ENCODE measurements at places on chromosomes 5 and 9.

- DNase-seq: no peak
Measured at GRCh38 chr5:4646715-4647375, 493.3 kb upstream of the ADAMTS16 start.

DNA sequence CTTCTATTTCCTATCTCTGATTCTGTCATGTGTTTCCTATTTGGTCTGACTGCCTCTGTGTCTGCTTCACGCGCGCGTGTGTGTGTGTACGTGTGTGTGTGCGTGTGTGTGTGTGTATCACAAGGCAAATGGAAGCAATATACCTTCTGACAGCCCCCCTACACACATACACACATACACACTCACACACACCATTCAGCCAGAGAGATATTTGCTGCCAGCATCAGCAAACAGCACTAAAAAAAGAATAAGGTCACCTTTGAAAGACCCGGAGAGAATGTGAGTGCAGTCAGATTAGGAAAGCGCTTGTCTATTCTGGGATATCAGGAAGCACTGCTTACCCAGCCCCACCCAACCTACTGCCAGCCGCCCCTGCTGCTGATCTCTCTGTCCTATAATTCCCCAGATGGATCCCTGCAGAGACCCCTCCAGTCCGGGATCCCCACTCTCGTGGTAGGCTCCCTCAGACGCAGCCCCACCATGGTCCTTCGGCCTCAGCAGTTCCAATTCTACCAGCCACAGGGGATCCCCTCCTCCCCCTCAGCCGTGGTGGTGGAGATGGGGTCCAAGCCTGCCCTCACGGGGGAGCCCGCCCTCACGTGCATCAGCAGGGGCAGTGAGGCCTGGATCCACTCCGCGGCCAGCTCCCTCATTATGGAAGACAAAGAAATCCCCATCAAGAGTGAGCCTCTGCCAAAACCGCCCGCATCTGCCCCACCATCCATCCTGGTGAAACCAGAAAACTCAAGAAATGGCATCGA is 45.7 kb downstream of the PLAC8L1 start:
- DNase-seq: no peak

- no peak for DNase-seq
Measured at GRCh38 chr5:1749346-1750124, 50.1 kb downstream of the MRPL36 start.

GRCh38 chr5:131773805-131774204 is 23.0 kb downstream of the FNIP1 start:
- no peak for DNase-seq

- DNase-seq: no peak
Measured at GRCh38 chr9:93648181-93648580, 71.8 kb downstream of the PHF2 start.

Measured in naive B cell (primary cell).